ENCODE measurements at places on chromosomes 3 and 15. TPM values are rescaled to one million over a fixed set of nuclear protein-coding genes. Genes with fewer than 3 reads are reported as not detected.
A peak's percentile ranks its signal among the peaks of the same experiment; 100 is the strongest.

Gene RPP14
- 27.4 TPM for polyA plus RNA-seq

Gene PBRM1
- polyA plus RNA-seq = 70.0 TPM

GRCh38 chr3:106296062-106296461, 427.2 kb upstream of the CBLB start:
- DNase-seq = peak; percentile 47

GRCh38 chr3:13045241-13045903, 27.9 kb downstream of the IQSEC1 start:
- no peak for DNase-seq

DNA sequence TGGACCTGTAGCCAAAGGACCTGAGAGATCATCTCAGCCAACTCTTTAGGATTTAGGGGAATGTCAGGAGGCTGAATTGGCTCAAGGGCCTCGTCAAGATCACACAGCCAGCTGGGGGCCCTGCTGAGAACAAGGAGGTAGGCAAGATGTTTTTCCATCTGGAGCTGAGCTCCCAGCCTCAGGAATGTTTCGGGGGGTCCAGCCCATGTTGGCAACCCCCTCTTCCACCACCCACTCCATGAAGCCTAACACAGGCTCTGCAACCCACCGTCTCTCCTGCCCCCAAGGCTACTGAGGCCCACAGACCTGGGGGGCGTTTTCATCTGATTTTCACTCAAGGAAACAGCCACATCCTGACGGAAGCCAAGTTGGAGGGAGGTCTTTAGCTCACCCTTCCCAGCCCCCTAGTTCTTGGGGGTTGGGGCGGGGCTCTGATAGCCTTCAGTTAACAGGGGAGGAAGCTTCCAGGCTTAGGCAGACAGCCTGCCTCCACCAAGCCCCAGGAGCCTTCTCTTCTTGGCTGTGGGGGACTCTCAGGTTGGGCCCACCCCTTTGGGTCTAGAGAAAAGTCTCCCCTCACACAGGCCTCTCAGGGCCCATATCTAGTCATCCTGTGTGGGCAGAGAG, 48.8 kb downstream of the EPHB3 start:
- DNase-seq = no peak

- no peak for DNase-seq
Measured at GRCh38 chr3:99641480-99641879, 3.1 kb downstream of the COL8A1 start.

DNA sequence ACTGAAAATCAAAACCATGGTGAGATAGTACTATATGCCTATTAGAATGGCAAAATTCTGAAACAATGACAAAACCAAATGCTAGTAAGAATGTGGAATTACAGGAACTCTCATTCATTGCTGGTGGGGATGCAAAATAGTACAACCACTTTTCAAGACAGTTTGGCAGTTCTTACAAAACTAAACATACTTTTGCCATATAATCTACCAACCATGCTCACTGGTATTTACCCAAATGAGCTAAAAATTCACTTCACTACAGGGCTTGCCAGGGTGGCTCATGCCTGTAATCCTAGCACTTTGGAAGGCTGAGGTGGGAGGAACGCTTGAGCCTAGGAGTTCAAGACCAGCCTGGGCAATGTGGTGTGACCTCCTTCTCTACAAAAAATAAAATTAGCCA, 40.0 kb downstream of the MYO9A start:
- DNase-seq = no peak

Gene SLC27A2
- 70.6 TPM for polyA plus RNA-seq

Gene FEM1B
- 67.6 TPM for polyA plus RNA-seq

DNA sequence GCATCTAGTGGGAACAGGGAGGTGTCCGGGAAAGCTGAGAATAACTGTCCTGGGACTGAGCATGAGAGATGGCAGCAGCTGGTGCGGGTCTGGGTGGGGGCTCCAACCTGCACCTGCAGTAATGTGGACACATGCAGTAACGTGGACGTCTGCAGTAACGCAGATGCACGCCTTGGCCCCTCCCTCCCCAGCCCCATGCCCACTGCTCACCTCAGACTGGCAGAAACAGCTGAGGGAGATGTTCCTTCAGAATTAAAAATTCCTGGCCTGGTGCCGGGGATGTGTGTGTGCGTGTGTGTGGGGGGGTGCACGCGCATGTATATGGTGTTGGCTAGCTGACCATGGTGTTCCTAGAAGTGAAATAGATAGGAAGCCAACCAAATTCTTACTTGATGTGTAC, 86.7 kb upstream of the OXTR start:
- DNase-seq = no peak
